Foreskin fibroblast (primary cell): ENCODE measurements at places on chromosomes 5 and 9.
A peak's percentile ranks its signal among the peaks of the same experiment; 100 is the strongest.

DNA sequence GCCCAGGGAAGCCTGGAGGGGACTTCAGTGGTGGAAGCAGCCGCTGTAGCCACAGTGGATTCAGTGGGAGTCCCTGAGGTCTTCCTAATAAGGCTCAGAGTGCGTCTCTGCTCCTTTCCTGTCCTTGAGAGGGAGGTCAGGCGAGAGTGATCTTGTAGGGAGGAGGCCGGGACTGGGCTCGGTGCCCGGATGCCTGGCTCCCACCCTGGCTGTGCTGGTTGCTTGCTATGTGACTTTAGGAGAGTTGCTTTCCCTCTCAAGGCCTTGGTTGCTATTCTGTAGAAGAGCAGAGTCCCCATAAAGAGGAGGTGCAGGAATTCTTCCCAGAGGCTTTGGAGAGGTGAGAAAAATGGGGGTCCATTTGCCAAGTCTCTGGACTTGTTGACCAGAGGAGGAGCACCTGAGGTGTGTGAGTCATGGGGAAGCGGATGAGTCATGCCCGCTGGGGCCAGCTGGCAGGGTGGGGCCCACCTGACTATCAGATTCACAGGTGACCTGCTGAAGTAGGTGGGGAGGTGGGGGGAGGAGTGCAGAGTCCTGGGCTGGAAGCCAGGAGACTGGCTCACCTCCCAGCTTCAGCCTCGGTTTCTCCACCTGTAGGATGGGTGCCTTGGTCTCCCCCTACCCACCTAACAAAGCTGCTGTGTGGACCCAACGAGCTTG, 13.8 kb downstream of the GSN start:
- no peak for DNase-seq

DNA sequence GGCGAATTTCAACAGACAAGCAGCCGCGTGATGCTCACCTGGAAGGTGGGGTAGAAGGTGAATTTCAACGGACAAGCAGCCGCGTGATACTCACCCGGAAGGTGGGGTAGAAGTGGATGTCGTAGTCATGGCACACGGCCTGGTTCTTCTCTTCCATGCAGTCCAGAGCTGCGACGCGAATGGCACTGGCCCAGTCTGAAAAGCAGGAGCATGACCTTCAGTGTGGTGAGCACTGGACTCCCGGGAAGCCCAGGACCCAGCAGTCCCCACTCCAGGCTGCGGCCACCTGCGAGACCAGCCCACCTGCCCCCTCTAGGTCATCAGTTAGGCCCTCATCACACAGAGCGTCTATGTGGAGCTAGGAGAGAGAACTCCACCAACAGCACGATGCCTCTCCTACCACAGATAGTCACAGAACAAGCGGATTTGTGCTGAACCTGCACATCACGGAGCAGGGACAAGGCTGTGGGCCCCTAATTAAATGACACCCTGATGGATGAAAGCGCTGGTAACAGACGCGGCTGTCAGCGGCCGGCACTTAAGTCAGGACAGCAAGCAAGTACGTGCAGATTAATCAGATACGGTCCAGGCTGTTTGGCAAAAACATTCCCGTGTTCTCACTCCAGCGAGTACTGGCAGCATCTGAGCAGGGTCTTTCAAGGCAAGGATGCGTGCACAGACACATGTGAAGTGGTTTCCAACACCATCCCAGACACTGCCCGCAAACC, 18.8 kb downstream of the QSOX2 start:
- no peak for DNase-seq

DNA sequence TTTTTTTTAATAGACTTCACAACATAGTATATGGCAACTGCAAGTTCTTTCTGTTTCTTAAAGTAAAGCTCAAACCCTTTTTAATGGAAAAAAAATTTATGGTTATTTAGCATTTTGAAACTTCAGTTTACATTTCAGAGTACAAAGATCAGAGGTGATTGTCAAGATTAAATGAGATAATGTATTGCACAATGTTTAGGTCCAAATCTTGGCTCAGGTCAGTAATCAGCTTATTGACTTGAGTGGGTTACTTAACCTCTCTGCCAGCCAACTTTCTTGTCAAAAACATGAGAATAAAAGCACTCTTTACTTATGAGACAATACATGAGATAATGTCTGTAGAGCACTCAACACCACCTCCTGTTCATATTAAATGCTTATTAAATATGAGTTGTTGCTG, 345.1 kb upstream of the PTPRD start:
- DNase-seq = no peak

DNA sequence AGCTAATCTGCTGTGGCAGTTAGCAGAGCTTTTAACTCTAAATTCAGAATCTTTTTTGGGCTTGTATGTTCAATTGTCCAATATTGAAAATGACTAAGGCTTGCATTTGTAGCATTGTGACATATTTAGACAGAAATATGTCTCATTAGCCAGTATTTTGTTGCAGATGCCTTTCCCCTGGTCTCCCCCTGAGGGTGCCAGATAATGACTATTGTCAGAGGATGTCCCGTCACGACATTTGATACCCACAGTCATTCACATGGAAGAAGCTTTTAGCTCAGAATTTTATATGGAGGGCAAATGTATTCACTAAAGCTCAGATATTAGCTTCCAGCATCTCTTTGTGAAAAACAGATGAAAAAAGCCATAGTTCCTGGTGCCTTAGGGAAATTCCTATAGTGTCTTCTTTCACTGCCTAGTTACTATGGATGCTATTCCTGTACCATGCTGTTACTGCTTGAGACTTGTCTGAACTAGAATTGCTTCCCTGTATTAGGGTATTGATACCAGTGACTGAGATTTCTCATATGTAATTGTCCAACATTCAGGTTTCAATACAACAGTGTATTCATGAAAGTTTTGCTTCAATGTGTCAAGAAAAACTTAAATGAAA, 96.2 kb downstream of the CCDC192 start:
- DNase-seq = no peak

GRCh38 chr9:15135164-15135792, 171.7 kb downstream of the TTC39B start:
- peak; percentile 89 for DNase-seq

- DNase-seq = no peak
Measured at GRCh38 chr5:127571314-127572131, 54.1 kb downstream of the PRRC1 start.

- DNase-seq = no peak
Measured at GRCh38 chr5:165502893-165503691, 1997.7 kb downstream of the MAT2B start.
